ENCODE measurements at places on chromosomes 2 and 18. TPM values are rescaled to one million over a fixed set of nuclear protein-coding genes. Genes with fewer than 3 reads are reported as not detected.

- no peak overlapping the region for H3K27ac ChIP-seq
- H3K36me3 ChIP-seq = no peaks in the 10 kb centered on the region
- no peak for DNase-seq
- H3K4me1 ChIP-seq = peaks cover 6% of the 10 kb centered on the region
Measured at GRCh38 chr2:225472161-225472560, 72.7 kb downstream of the NYAP2 start.

DNA sequence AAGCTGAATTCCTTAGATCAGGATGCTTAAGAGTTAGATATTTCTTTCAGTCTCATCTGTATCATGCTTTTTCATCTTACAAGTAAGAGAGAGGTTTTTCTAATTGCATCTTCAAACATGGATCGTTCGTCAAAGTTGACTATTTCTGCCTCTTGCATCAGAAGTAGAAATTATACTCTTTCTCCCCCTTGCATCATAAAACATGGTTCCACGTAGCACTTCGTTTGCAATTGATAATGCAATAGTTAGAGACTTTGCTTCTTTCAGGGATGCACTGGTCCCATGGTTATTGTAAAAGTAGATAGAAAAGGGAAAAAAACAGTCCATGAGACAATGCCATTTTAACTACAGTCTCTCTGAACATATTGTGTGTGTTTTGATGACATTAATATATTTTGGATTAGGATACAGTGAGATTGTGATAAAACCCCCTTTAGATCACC, 75.1 kb upstream of the PARD3B start:
- no peaks in the 10 kb centered on the region for H3K36me3 ChIP-seq
- no peaks in the 10 kb centered on the region for H3K4me1 ChIP-seq
- H3K27ac ChIP-seq = no peak overlapping the region
- H3K4me3 ChIP-seq = no peak overlapping the region
- DNase-seq = no peak

DNA sequence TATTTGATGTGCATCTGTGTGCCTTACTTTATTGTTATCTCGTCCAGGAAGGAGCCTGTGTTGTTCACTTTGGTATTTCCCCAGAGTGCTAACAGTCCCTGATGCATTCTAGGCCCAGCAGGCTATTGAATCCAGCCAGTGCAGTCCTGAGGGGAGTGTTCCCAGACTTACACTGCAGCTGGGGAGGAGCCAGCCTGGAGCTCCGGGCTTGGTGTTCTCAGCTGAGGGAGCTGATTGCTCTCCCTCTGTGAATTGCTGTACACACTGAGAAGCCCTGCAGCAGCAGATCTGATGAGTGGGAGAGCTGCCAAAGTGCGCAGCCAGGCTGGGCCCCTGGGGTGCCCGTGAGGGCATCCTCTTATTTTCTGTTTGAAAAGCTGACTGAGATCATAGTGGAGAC, 159.2 kb downstream of the GALNT3 start:
- no peaks in the 10 kb centered on the region for H3K4me1 ChIP-seq
- H3K27me3 ChIP-seq = no peaks in the 10 kb centered on the region
- H3K36me3 ChIP-seq = no peaks in the 10 kb centered on the region
- H3K27ac ChIP-seq = no peak overlapping the region

Gene ACTR1B
- 32.5 TPM for total RNA-seq

Gene NAGK
- 44.7 TPM for total RNA-seq

DNA sequence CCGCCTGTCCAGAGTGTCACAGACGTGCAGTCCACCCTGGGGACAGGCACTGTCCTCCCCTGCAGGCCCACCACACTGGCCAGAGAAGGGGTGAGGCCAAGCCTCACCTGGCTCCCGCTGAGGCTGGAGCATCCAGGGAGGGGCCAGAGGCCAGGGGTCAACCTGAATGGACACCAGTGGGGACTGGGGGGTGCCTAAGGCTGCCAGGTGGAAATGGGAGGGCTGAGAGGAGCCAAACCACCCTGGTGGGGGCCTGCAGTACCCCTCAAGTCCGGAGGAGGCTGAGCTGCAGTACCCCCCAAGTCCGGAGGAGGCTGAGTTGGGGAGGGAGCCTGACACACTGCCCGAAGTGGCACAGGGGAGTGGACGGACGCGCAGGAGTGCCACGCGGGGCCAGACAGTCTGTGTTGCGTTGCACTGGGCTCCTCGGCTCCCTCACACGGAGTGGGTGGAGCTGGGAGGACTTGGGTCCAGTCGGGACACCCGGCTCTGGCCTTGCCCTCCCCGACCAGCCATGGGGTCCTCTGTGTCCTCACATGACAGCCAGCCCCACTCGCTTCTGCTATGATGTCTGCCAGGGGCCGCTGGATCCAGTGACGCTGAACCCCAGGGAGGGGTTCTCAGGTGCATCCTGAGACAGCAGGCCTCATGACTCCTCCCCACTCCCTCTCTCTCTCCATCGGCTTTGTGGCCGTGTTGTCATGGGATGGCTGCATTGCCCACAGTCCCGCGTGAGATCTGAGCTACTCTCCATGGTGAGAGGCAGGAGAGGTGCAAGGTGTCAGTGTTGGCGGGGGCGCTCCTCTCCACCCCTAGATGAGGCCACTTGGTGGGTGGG, 22.3 kb upstream of the GPC1 start:
- H3K27ac ChIP-seq = no peak overlapping the region
- H3K4me1 ChIP-seq = no peaks in the 10 kb centered on the region
- no peak overlapping the region for H3K4me3 ChIP-seq
- DNase-seq = peak; percentile 16

Gene DPYSL5
- total RNA-seq = not detected

DNA sequence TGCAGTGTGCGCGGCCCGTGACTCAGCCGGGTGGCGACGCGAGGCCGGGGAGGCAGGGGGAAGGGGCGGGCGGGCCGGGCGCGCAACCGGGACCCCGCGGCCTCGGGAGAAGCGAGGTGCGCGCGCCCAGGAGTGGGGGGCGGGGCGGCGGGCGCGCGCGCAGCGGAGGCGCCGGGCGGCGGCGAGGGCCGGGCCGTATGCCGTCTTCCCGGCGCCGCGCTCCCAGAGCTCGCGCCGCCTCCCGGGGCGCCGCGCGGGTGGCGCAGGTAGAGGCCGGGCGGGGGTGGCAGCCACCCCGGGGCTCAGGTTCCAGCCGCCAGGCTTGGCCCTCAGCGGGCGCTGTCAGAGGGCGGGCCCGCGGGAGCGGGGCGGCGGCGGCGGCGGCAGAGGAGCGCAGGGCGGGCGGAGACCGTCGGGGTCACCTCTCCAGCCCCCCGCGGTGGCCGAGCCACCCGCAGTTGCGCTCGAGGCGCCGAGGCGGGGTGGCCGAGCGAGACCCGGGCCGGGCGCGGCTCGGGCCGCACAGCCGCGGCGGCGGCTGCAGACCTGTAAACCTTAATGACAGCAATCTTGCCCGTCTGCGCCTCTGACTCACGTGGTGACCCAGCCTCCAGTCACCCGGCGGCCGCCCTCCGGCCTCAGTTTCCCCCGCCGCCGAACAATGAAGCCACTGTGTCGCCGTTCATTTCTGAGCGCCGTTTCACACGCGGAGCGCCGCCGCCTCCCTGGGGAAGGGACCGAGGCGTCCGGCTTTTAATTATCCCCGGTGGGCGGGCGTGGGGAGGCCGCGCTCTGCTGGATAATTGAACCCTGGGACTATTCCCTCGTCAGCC, 25.3 kb upstream of the SMAD7 start:
- H3K4me3 ChIP-seq = peak overlapping the region; percentile 67
- no peaks in the 10 kb centered on the region for H3K27me3 ChIP-seq
- H3K36me3 ChIP-seq = no peaks in the 10 kb centered on the region

Gene PTPRM
- 16.4 TPM for total RNA-seq

- no peaks in the 10 kb centered on the region for H3K36me3 ChIP-seq
- no peak overlapping the region for H3K27ac ChIP-seq
- H3K4me3 ChIP-seq = no peak overlapping the region
- no peaks in the 10 kb centered on the region for H3K27me3 ChIP-seq
- H3K4me1 ChIP-seq = no peaks in the 10 kb centered on the region
Measured at GRCh38 chr2:211867845-211868451, 670.7 kb downstream of the ERBB4 start.

GRCh38 chr2:201420442-201421113, 30.7 kb downstream of the TRAK2 start:
- no peak for DNase-seq
- H3K4me1 ChIP-seq = no peaks in the 10 kb centered on the region
- no peaks in the 10 kb centered on the region for H3K27me3 ChIP-seq
- no peaks in the 10 kb centered on the region for H3K36me3 ChIP-seq

DNA sequence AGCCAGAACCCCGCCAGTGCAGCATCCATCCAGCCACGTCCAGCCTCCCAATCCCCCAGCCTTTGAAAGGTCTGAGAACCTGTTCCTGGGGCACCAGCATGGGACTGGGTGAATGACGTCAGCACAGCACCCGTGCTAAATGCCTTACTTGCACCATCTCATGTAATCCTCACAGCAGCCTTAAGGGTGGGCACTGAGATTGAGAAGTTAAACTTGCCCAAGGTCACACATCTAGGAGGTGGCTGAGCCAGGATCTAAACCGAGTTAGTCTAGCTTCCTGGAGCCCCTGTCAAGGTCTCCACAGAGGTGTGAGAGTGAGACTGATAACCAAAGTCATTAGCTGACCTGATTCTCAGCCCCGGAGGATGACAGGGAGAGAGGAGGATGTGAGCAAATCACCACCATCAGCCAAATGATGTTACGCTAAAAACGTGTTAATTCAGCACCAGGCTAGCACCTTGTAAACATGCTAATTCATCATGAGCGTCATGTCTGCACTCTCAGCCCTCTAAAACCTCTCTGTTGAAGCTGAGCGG, 4.6 kb downstream of the CD8A start:
- no peak for DNase-seq
- no peaks in the 10 kb centered on the region for H3K36me3 ChIP-seq
- H3K4me1 ChIP-seq = no peaks in the 10 kb centered on the region
- H3K27me3 ChIP-seq = no peaks in the 10 kb centered on the region
- no peak overlapping the region for H3K4me3 ChIP-seq

DNA sequence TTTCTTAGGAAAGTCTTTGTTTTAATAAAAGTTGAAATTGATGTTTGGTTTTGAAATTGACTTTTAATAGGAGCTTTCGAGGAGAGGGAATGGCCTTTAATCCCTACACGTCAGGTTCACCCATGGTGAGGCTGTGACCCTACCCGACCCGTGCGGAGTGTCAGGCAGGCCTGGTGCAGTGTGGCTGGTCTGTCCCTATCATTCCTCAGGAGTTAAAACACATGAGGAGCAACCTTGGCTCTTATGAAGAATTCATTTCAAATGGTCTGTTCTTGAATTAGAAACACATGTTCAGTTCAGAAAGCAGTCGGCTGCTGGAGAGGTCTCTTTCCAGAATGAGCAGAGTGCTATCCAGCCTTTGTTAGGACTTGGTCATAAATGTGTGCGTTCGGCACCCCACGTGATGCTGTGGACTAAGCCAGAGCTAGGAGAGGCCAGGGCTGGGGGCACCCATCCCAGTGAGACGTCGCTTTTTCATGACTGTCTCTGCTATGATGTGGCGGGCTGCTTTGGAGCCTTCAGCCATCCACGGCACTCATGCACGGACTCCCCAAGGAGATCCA, 54.7 kb downstream of the EMILIN2 start:
- no peaks in the 10 kb centered on the region for H3K4me1 ChIP-seq
- no peak for DNase-seq
- no peak overlapping the region for H3K4me3 ChIP-seq
- no peak overlapping the region for H3K27ac ChIP-seq

Gene IL37
- not detected for total RNA-seq

Data from right lobe of liver (tissue), 6 donors.